ENCODE measurements at places on chromosomes 5 and 9.

GRCh38 chr9:98791608-98792490 lies 4.5 kb downstream of the ANKS6 start:
- DNase-seq: no peak

DNA sequence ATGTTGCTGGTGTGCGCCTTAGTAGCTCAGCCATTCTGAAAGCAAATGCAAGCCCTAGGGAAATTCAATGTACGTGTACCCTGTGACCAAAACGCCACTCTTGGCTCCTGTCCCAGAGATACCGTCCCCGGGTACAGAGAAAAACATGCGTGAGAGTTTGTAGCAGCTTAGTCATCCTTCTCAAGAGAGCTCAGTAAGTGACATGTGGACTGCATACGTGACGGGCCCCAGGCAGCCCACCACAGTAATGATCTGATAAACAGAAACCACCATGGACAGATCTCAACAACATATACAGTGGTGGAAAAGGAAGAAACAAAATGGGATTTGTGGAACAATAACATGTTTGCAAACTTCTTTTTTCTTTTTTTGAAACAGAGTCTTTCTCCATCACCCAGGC lies 45.1 kb downstream of the S1PR3 start:
- DNase-seq: no peak

DNA sequence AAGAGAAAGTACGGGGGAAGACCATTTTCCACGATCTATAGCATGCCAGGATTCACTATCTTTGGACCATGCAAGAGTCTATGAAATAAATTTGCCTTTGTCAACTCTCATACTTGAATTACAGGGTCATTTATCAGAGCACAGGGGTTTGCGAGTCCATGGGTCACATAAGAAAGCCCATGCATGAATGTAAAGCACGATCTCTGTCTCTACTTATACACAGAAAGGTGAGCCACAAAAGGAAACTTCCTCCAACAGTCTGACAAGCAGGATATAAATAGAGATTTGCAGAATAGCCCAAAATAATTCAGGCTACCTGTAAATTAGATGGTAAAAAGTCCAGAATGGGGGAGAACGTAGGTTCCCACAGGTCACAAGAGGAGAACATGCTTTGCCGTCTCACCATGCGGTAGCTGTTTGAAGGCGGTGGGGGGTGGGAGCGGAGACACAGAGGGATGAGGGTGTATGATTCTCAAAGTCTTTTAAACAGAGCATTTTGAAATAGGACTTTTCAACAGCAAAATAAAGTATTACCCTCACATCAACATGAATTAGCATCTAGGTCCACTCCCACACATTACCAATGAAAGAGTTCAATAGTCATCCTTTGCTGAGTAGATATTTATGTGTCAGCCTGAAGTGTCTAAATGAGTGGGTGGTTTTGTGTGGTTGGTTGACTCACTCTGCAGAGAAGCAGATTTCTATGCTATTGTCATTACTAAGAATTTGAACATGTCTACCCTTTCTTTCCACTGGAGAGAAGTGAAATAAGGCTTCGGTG lies 279.7 kb downstream of the EBF1 start:
- no peak for DNase-seq

DNA sequence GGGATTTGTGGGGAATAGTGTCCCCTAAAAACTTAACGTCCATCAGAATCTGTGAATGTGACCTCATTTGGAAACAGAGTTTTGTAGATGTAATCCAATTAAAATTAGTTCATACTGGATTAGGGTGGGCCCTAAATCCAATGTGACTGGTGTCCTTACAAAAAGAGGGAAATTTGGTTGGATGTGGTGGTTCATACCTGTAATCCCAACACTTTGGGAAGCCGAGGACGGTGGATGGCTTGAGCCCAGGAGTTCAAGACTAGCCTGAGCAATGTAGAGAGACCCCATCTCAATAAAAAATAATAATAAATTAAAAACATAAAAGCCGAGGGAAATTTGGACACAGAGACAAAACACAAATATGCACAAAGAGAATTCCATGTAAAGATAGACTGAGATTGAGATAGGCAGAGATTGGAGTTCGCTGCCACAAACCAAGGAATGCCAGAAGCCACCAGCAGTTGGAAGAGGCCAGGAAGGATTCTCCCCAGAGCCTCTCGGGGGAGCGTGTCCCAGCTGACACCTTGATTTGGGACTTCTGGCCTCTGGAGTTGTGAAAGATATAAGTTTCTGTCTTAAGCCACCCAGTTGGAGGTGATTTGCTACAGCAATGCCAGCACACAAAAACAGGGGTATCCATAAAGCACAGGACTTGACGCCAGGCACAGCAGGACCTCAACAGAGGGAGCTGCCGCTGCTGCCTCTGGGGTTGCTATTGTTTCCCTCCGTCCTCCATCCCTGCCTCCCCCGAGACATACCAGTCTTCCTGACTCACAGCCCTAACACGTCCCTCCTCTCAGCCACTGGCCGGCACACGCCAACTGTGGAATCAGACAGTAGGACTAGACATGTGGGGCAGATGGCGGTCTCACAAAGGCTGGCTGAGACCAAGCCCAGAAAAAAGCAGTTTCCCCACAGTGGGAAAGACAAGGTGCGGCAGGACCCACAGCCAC lies 73.8 kb upstream of the IL17B start:
- DNase-seq: no peak

- no peak for DNase-seq
These were observed 1.7 kb downstream of the DMRT3 start for GRCh38 chr9:977838-978830.

DNA sequence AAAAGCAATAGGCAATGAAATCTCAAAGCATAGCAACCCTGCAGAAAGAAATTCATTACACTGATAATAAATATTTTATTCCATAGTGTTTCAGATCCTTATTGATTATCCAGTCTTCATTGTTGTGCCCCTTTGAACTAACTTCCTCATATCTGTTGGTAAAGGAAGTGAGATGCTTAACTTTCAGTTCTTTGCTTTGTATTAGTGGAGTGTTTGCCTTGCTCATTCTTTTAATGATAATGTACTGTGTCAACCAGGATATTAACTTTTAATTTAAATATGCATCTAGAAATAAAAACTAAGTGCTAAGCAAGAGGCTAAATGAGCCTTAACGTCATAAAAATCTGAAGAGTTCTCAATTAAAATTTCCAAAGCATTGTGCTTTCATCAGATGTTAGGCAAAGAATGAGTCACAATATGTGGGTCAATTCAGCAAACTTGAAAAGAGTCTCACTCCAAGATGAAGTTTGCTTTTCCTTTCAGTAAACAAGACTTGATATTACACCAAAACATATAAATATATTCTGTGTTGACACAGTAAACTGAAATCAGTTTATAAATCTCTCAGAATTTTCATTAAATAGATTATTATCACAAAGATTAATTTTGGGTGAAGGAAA lies 105.9 kb downstream of the GIN1 start:
- DNase-seq: no peak

- no peak for DNase-seq
These were observed 82.0 kb downstream of the PRRT1B start for GRCh38 chr9:131627326-131627647.

GRCh38 chr5:110386782-110387181 lies 339.7 kb downstream of the TMEM232 start:
- DNase-seq: no peak
